T-cell (primary cell): ENCODE measurements at places on chromosomes 6 and 20. TPM values are rescaled to one million over a fixed set of nuclear protein-coding genes. Genes with fewer than 3 reads are reported as not detected.

DNA sequence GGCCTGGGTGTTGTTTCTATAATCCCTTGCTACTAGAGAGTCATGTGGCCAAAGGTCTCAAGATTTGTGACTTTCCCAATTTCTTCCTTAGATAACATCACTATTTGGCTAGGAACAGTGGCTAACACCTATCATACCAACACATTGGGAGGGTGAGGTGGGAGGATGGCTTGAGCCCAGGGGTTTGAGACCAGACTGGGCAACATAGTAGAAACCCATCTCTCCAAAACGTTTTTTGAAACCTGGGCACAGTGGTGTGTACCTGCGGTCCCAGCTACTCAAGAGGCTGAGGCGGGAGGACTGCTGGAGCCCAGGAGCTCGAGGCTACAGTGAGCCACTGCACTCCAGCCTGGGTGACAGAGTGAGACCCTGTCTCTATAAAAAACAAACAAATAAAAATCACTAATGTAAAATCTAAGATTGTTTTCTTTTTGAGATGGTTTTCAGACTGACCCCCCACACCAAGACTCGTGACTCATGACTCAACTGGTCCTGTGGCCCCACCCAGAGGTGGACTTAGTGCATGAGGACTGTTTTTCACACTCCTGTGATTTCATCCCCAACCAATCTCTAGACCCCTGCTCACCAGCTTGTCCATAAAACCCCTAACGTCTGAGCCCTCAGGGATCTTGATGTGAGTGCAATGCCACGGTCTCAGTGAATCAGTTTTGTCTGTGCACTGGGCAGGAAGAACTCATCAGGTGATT lies 48.3 kb upstream of the KIF16B start:
- no peak for DNase-seq

GRCh38 chr20:38392356-38392755 lies 42.8 kb downstream of the SNHG17 start:
- no peak for DNase-seq

DNA sequence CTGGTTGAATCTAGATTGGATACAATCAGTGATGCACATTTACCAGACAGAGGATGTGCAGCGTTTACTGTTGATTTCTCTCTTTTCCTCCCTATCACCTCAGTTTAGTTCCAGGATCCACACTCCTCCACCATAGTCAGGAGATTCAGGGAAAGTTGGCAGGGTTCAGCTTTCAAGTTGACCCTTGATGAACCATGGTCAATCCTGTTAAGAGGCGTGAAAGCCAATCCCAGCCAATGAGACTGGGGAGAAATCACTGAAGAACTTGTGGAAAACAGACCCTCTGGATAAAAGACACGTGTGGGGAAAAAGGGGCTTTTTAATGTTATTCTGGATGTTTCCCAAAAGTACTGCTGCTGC lies 19.2 kb upstream of the SCP2D1 start:
- DNase-seq: no peak

The ADGB gene
- total RNA-seq: not detected

The CST2 gene
- not detected for total RNA-seq

GRCh38 chr6:38307740-38308139 lies 332.0 kb downstream of the BTBD9 start:
- DNase-seq: no peak

DNA sequence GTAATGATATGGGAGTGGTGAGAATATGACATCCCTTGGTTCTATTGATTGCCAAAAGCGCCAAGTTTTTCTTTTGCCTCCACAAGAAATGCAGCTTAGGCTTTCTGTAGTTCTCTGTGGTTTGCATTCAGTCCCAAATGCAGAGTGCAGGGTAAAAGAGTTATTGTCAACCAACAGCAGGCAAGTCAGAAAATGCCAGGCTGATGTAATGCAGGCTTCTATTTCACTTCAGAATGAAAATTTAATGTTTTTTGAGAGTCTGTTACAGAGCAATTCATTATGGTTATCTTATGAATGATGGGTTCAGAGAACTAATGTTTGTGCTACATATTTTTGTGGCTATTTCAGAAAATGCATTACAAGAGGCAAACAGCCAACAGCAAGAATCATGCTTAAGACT lies 293.5 kb downstream of the CENPW start:
- no peak for DNase-seq

The FGD2 gene
- 3.3 TPM for total RNA-seq

DNA sequence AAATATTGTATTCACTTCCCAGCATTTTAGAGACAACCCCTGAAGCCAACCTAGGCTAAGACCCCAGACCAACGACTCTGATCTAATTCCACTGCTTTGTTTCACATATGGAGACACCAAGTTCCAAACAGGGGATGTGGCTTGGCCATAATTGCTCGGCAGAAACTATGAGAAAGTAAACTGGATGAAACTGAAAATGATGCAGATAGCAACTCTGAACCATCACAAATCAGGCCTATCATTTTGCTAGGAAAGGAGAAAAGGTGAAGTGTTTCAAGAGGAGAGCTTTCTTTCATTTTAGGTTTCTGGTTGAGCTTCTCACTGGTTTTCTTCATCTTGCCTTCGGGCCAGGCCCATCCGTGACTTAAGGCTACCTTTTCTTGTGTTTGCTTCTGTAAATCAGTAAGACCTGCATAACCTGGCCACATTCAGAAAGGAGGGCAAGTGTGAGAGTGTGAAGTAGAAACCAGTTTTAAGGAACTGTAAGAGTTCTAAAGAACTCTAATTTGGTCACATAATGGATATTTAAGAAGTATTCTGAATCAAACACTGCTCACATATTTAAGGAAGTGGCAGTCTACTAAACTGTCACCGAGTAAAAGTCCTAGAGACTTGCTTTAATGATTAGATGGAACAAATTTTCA lies 105.8 kb downstream of the BACH2 start:
- DNase-seq: no peak

GRCh38 chr6:16648003-16648402 lies 113.3 kb downstream of the ATXN1 start:
- DNase-seq: no peak

DNA sequence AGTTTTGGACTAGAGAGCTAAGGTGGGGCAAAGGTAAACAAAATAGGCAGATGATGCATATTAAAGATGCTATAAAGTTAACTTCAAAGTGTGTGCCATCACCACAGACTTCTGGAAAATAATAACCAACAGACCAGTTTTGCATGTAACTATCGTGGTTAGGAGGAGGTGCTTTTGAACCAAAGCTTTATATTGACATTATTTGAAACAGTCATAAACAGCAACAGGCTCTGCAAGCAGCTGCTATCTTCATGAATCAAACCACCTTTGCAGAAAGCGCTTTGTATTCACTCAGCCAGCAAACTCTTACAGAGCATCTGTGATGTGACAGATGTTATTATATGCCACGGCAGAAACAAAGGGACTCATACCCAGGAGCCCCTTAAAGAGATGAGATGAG lies 81.9 kb downstream of the CRYBG1 start:
- no peak for DNase-seq

- no peak for DNase-seq
These were observed 5.1 kb downstream of the BPIFB2 start for GRCh38 chr20:33012327-33013189.

- no peak for DNase-seq
These were observed 50.1 kb downstream of the TRERF1 start for GRCh38 chr6:42401613-42401951.

The OR2B2 gene
- total RNA-seq: not detected

GRCh38 chr20:22289442-22289841 lies 294.9 kb downstream of the FOXA2 start:
- no peak for DNase-seq
